Progenitor cell of endocrine pancreas (in vitro differentiated cells): ENCODE measurements at places on chromosomes 13 and 19. TPM values are rescaled to one million over a fixed set of nuclear protein-coding genes. Genes with fewer than 3 reads are reported as not detected.

The GRK1 gene
- 0.73 and 1.1 TPM in 2 replicates for total RNA-seq

The PVR gene
- 61.2 and 64.3 TPM in 2 replicates for total RNA-seq

The ZNF135 gene
- 17.3 and 17.9 TPM in 2 replicates for total RNA-seq

The WDR87 gene
- 0.02 TPM in 1 of 2 replicates, not detected in the other for total RNA-seq

GRCh38 chr13:97367016-97367822, 66.8 kb upstream of the RAP2A start:
- H3K4me1 ChIP-seq: peaks cover 9% of the 10 kb centered on the region
- no peaks in the 10 kb centered on the region for H3K27me3 ChIP-seq
- no peak for DNase-seq
- no peak overlapping the region for H3K4me3 ChIP-seq
- peak overlapping the region; percentile 7 for H3K27ac ChIP-seq
- H3K36me3 ChIP-seq: peaks cover 33% of the 10 kb centered on the region

DNA sequence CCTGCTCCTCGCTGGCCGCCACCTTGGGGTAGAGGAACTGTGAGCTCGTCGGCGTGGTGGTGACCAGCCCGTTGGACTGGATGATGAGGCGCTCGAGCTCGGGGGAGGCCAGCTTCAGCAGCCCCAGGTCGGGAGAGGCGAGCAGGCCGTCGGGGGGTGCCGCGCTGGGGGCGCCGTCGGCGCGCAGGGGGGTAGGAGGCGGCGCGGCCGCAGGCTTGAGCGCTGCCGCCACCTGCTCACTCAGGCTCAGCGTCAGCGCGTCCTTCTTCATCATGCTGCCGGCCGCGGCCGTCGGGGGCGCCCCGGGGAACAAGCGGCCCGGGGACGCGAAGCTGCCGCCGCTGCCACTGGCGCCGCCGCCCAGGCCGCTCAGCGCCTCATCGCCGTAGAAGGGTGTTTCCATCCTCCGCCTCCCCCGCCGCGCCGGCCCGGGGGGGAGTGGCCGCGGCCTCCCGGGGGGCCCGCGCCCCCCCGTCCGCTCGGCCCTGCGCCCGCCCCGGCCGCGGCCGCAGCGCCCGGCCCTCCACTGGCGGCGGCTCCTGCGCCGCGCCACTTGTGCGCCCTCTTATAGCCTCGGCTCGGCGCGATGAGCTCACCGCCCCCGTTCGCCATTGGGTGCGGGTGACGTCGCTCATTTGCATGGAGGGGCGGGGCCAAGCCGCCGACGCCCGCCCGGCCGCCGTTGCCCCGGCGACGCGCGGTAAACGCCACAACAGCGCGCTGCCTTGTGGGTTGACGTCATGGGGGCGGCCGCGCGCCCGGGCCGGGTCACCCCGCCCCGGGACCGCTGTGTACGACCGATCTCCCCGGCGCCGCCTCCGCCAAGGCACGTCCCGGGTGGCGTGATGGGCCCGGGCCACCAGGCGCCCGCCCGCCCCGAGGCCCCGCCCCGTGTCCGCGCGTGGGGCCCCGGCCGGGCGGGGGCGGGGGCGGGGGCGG, at the start of gene JUND:
Gene JUND (minus strand): TSS at position 541 of the 939 bp plus-strand sequence. CDS start 138 bp downstream, at position 403.
- H3K27ac ChIP-seq: peak within 1 kb of the TSS; percentile 98
- peak; percentile 96 for DNase-seq
- peaks cover 11% of the 10 kb centered on the region for H3K4me1 ChIP-seq
- no peaks in the 10 kb centered on the region for H3K27me3 ChIP-seq
- peaks cover 10% of the 10 kb centered on the region for H3K36me3 ChIP-seq

- peak; percentile 34 for DNase-seq
- peaks cover 32% of the 10 kb centered on the region for H3K4me1 ChIP-seq
- no peaks in the 10 kb centered on the region for H3K27me3 ChIP-seq
- peak overlapping the region; percentile 8 for H3K4me3 ChIP-seq
Measured at GRCh38 chr19:42497492-42498168, 30.7 kb downstream of the CEACAM1 start.
